ENCODE measurements at places on chromosomes 3 and 15.

DNA sequence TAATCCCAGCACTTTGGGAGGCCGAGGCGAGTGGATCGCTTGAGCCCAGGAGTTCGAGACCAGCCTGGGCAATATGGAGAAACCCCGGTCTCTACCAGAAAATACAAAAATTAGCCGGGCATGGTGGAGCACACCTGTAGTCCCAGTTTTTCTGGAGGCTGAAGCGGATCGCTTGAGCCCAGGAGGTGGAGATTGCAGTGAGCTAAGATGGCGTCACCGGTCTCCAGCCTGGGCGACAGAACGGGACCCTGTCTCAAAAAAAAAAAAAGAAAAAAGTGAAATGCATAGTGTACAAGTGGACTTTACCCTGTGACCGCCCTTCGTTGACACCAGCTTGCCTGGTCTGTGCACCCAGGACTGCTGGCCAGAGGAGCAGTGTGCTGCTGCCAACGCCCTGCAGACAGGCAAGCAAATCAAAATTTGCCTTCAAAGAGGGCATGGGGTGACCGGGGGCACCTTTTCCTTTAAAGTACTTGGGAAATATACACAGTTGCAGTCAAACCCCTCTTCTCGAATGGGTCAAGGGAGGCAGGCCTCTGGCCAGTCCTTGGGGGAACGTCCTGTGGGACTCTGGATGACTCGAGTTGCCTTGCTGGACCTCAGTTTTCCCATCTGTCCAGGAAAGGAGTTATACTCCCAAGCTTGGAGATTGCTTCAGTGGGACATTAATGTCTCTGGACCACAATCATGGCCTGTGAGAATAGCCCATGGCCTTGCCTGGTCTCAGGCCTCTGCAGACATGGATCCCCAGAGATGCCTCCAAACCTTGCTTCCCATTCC, 1.0 kb downstream of the XYLB start:
- no peak for DNase-seq

DNA sequence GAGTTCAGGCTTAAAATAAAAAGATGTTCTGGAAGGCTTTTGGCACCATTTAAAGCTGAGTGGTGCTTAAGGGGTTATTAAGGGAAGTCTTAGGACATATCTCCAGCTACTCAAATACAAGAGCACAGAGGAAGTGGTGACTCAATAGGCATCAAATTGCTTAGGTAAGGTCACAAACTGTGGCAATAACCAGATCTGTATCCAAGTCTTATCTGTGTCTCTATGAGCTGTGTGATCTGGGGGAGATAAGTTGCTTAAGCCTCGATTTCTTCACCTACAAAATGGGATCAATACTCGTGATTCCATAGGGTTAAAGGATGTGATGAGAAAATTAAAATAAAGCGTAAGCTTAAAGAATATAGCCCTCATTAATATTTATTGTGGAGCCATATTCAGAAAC, 7.6 kb downstream of the HDC start:
- DNase-seq: no peak

DNA sequence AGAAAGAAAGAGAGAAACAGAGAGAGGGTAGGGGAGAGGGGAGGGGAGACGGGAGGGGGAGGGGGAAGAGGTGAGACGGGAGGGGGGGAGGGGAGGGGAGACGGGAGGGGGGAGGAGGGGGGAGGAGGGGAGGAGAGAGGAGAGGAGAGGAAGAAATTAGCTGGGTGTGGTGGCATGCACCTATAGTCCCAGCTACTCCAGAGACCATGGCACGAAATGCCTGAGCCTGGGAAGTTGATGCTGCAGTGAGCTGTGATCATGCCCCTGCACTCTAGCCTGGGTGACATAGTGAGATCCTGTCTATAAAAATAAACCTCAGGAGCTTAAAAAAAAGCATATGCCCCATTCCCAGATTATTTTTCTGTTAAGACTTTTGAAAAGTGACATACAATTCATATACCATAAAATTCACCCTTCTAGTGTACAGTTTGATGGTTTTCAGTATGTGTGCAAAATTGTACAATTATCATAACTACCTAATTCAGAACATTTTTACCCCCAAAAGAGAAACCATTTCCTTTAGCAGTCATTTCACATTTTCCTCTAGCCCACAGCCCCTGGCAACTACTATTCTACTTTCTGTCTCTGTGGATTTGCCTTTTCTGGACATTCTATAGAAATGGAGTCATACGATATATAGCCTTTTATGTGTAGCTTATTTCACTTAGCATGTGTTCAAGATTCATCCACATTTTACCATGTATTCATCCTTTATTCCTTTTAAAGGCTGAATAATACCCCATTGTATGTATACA, 699.6 kb downstream of the FHIT start:
- DNase-seq: no peak

GRCh38 chr15:70182858-70183695, 85.4 kb upstream of the TLE3 start:
- no peak for DNase-seq

- no peak for DNase-seq
Observed at GRCh38 chr3:164332831-164333802, 745.2 kb downstream of the SI start.

DNA sequence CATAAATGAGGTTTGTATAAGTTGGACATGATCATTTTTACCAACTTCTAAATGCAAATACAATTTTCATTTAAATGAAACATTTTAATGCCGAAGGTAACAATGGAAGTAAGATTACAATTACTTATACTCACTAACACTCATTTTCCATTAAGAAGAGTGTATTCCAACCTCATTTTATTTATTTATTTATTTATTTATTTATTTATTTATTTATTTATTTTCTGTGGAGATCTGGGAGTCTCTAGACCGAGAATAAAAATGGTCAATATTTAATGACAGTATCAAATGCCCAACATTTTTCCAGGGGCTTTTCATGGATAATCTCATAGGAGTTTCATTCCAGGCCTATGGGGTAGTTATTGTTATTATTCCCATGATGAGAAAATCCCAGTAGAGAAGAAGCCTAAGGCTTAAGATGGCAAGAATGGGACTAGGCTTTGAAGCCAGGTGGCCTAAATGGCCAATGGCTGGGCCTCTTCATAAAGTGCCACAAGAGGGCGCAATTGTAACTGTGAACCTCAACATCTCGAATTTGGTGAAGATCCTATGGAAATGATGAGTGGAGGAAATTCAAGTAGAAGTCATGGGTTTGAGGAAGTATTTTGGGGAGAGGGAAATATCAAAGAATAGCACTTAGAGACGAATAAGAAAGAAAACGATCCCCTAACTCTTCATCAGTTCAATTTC, 21.3 kb downstream of the VGLL3 start:
- DNase-seq: no peak

DNA sequence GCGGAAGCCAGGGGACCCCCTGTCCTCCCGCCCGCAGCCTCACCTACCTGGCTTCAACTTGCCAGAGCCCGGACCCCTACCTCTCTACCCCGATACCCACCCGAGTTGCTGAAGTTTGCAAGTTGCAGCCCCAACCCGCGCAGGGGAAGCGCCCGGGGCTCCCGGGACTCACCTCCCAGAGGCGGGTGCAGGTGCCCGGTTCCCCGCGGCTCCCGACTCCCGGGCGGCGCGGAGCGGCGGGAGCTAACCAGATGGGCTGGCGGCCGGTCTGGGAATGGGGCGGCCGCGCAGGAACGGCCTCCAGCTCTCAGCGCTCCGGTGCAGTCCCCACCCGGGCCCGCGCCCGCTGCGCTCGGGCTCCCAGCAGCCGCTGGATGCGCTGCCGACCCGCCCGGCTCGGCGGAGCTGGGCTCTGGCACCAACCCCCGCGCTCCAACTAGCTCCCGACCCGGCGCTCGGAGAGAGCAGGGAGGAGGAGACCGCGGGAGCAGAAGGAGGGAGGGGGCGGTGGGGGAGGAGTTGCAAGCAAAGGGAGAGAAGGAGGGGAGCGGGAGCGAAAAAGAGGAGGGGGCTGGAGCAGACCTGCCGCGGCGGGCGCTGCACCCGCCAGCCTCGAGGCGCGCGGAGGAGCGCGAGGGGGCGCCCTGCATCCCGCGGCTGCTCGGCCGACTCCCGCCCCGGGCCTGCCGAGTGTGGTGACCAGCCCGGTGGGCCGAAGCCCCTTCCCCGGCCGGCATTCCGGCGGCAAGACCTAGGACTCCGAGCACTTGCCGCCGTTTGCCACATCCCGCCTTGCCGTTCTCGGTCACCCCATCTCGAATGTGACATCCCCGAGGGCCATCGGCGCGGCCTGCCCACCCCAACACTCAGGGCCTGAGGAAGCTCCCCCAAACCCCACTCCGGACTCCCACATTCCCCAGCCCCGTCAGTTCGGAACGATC, at the start of gene SEMA5B:
Gene SEMA5B, minus strand, starts transcription at position 472 of the 941 bp plus-strand sequence. CDS start 66,500 bp downstream, outside the sequence.
- DNase-seq: peak; percentile 30

- DNase-seq: no peak
Observed at GRCh38 chr3:41115069-41115468, 84.2 kb upstream of the CTNNB1 start.

GRCh38 chr15:63000706-63001105, 41.8 kb upstream of the TPM1 start:
- DNase-seq: no peak

GRCh38 chr3:22236490-22237270, 485.7 kb upstream of the ZNF385D start:
- no peak for DNase-seq

GRCh38 chr3:141436180-141436579, 50.6 kb upstream of the RASA2 start:
- no peak for DNase-seq

- no peak for DNase-seq
Observed at GRCh38 chr3:33537133-33537532, 96.9 kb upstream of the UBP1 start.

DNA sequence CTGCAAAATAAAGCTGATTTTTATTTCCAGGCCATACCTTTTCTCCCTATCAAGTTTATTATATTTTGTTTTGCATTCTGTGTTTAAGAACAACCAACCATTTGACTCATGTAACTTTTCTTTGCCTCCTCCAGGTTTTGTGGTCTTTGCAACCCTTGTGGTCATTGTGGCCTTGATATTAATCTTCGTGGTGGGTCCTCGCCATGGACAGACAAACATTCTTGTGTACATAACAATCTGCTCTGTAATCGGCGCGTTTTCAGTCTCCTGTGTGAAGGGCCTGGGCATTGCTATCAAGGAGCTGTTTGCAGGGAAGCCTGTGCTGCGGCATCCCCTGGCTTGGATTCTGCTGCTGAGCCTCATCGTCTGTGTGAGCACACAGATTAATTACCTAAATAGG, 27.6 kb downstream of the NIPA2 start:
- no peak for DNase-seq

DNA sequence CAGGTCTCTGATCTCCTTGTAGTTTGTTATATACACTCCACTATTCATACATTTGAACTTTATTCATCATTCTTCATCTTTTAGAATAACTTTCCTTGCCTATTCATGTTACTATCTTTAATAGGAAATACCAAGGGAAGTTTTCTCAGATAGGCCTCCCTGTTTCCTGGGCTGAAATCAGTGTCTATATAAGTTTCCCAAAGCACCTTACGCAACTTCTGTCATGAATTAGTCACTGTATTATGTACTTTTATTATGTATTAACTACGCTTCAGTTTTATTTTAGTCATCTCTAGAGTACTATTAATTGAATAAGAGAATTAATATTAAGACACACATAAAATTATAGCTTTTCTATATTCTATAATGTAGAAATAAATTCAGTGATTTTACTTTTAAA, 1481.5 kb downstream of the OTOL1 start:
- no peak for DNase-seq

GRCh38 chr3:59595830-59596229, 546.0 kb upstream of the CFAP20DC start:
- DNase-seq: no peak

DNA sequence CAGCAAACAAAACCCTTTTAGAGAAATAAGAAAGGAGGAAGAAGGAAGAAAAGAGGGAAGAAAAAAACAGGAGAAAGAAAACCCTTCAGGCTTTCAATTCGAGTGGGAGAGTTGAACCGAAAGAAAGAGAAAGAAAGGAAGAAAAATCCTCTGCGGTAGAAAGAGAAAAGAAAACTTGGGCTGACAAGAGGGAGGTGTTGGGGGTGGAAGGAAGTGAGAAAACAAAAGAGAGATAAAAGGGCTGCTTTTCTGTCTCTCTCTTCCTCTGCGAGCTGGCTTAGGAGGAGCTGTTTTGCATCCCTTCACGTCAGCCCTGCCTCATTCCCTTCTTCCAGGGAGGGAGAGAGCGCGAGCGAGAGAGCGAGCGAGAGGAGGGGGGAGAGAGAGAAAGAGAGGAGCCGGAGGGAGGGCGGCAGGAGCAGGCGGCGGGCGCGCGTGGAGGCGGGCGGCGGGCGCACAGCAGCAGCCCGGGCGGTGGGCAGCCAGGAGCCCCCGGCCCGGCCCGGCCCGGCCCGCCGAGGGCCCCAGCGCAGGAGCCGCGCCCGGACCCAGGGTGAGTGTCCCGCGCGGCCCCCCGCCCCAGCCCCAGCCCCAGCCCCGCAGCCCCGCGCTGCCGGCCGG, at the start of gene ZNF710:
Gene ZNF710, plus strand, starts transcription at position 263 of the 621 bp plus-strand sequence. CDS start 65,814 bp downstream, outside the sequence.
- DNase-seq: peak; percentile 16

DNA sequence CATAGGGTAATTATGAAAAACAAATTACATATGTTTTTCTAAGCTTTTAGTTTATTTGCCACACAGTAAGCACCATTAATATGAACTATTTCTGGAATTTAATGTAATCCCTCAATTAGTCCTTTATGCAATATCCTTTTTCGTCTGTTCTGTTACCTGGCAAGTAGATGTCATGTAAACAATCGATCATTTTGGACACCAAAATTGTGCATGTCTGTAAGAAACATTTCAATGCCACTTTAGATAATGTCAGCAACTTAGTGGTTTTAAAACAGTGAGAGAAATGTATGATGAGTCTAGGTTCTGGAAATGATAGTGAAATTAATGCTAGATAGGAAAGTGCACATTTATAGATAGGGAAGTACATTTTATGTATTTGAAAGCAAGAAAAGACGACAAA, 986.6 kb downstream of the ZPLD1 start:
- DNase-seq: no peak

DNA sequence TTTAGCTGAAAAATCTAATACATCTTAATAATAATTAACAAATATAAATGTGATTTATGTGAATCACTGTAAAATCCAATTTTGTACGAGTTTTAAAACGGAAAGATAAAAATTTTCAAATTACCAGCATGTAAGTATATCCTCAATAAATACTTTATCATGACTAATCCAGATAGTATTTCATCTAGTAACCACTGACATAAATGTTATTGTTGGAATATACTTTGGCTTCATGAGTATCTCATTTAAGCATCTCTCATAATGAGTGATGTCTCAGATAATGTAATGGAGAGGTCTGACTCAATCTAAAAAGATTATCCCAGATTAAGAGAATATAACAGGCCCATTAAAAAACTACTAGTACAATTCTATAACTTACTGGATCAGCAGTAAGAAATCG, 216.3 kb downstream of the STAG1 start:
- no peak for DNase-seq
